Left colon (tissue), 2 donors: ENCODE measurements at places on chromosomes 13 and 19. TPM values are rescaled to one million over a fixed set of nuclear protein-coding genes. Genes with fewer than 3 reads are reported as not detected.

The GDF15 gene
- total RNA-seq = 32.2 TPM

The TRAPPC5 gene
- 108 TPM for total RNA-seq

The PEAK3 gene
- total RNA-seq = 0.15 TPM

The METTL21C gene
- not detected for total RNA-seq

The MAP4K1 gene
- 2.9 TPM for total RNA-seq

GRCh38 chr19:5472286-5472685 is 17.1 kb downstream of the ZNRF4 start:
- no peak for DNase-seq

GRCh38 chr13:85738696-85739320 is 60.4 kb downstream of the SLITRK6 start:
- DNase-seq = no peak

GRCh38 chr13:37360556-37360955 is 238.0 kb downstream of the POSTN start:
- no peak for DNase-seq

DNA sequence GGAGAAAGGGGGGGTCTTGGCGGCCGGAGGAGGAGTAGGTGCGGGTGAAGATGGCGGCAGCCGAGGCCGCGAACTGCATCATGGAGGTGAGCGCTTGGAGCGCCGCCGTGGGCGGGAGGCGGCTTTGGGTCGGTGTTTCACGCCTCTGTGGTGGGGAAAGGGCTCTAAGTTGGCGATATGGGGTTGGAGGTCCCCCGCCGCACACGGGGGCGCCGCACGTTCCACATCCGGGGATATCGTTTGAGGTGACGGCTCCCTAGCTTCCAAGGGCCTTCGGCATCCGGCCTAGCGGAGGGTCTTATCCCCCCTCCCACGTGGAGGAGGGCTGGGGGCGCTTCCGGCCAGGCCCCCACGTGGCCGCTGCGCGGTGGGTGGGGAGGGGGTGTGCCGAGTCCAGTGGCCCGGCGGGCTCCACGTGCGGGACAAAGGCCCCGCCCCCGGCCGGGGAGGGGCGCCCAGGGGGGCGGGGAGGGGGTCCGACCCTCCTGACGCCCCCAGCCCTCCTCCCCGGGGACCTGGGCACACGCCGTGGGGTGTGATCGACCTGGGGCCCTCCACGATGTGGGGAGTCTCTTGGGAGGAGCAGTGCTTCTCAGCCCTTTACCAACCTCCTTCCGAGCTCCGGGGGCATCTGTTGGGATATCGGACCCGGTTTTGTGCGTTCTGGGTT is at the start of gene PRMT1:
Gene PRMT1, plus strand, starts transcription at position 41 of the 670 bp plus-strand sequence. Its CDS starts 10 bp downstream, at position 51.
- DNase-seq = no peak

GRCh38 chr19:15441317-15441716 is 8.4 kb downstream of the WIZ start:
- no peak for DNase-seq

DNA sequence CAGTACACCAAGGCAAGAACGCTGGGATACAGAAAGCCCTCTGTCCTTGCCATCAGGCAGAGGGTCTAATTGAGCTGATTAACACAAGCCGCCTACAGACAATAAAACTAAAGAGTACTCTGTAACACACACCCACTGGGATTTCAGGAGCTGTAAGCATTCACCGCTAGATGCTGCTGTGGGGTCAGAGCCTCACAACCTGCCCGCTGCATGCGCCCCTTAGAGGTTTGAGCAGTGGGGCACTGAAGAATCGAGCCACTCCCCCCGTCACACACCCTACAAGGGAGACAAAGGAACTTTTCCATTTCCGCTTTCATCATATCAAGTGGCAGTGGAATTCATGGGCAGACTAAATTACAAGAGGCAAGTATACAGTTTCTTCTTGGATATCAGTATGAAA is 1080.6 kb downstream of the PCDH17 start:
- DNase-seq = no peak
